ENCODE measurements at places on chromosomes 1 and 21.

GRCh38 chr1:94768036-94768435 lies 52.1 kb upstream of the SLC44A3 start:
- no peak overlapping the region for H3K4me3 ChIP-seq
- H3K36me3 ChIP-seq = peaks cover 4% of the 10 kb centered on the region
- no peak for DNase-seq
- H3K27me3 ChIP-seq = no peaks in the 10 kb centered on the region
- H3K27ac ChIP-seq = no peak overlapping the region

DNA sequence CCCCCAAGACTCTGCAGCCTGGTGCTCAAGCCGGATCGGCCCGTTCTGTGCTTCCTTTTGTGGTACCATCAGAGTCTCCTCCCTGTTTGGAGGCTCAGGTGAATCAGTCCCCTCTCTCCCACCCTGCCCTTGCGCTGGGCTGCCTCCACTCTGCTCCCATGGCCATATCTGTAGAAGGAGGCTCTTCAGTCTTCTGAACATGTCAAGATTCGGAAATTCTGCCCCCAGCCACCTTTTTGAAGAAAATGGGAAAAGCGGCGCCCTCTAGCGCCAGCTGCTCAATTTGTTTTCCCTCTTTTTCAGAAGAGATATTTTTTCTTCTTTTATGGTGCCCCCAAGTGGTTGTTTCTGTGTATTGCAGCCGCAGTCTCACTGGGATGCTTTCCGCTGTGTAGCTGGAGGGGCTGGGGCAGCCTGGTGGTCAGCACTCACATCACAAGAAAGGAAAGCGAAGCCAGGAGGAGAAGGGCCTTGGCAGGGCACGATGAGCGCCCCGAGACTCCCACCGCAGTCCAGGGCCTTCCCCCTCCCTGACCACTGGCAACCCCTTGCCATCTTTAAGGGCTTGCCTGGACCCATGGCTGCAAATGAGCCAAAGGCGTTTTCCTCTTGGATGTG lies 58.4 kb upstream of the CACNA1E start:
- no peaks in the 10 kb centered on the region for H3K27me3 ChIP-seq
- peak; percentile 88 for DNase-seq

- no peaks in the 10 kb centered on the region for H3K4me1 ChIP-seq
- DNase-seq = no peak
- no peaks in the 10 kb centered on the region for H3K27me3 ChIP-seq
- H3K4me3 ChIP-seq = no peak overlapping the region
- H3K27ac ChIP-seq = no peak overlapping the region
- no peaks in the 10 kb centered on the region for H3K36me3 ChIP-seq
These were observed 11.0 kb downstream of the FAM163A start for GRCh38 chr1:179754041-179754624.

DNA sequence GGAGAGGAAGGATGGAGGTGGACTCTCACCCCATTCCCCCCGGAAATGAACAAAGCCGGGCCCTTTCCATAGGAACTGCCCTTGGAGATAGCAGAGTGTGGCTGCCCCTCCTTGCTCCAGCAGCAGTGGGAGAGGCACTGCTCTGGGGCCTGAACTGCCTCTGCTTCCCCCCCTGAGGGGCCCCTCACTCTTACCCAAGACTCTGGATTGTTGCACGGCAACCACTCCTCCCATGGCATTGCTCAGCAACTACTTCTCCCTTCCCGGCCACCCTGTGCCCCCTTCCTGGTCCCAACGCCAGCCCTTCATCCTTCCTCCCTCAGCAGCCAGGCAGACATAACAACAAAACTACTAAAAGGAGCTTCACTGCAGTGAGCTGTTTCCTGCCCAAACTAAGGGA lies 3.0 kb upstream of the ACKR1 start:
- H3K36me3 ChIP-seq = no peaks in the 10 kb centered on the region
- no peak for DNase-seq
- no peak overlapping the region for H3K27ac ChIP-seq
- H3K4me1 ChIP-seq = no peaks in the 10 kb centered on the region

GRCh38 chr1:202982715-202983430 lies 15.8 kb upstream of the CYB5R1 start:
- no peaks in the 10 kb centered on the region for H3K36me3 ChIP-seq
- H3K27me3 ChIP-seq = no peaks in the 10 kb centered on the region
- H3K4me1 ChIP-seq = no peaks in the 10 kb centered on the region
- H3K4me3 ChIP-seq = no peak overlapping the region

- no peaks in the 10 kb centered on the region for H3K27me3 ChIP-seq
- no peaks in the 10 kb centered on the region for H3K4me1 ChIP-seq
- H3K27ac ChIP-seq = no peak overlapping the region
These were observed 104.5 kb downstream of the NGF start for GRCh38 chr1:115233598-115233997.
